ENCODE measurements at places on chromosomes 1 and 21.

DNA sequence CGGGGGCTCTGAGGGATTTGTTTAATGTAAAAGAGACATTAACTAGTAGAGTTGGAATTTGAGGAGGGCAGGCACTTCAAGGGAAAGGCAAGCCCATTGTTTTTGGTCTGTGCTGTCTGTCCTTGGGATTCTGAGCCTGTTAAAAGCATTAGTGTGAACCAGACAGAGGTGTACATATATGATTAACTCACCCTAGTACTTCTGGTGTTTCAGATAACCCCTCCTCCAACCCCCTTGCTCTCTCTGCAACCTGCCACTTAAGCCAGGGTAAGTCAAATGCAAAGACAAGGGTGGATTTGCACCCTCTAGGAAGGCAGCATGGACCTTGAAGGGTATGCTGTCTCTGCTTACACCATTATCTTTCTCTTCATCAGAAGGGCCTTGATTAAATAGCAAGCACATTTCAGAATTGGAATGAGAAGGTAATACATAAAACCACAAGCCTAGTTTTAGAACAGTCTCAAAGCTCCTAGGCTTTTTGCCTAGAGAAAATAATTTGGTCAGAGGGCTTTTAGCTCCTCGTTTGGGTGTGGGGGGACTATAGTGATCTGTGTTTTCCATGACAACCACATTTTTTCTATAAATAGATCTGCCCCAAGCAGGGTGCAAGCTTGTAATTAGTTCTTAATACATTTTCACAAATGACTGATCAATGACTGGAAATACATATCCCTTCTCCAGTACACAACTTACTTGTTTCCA is 120.7 kb upstream of the SGIP1 start:
- no peak for DNase-seq

DNA sequence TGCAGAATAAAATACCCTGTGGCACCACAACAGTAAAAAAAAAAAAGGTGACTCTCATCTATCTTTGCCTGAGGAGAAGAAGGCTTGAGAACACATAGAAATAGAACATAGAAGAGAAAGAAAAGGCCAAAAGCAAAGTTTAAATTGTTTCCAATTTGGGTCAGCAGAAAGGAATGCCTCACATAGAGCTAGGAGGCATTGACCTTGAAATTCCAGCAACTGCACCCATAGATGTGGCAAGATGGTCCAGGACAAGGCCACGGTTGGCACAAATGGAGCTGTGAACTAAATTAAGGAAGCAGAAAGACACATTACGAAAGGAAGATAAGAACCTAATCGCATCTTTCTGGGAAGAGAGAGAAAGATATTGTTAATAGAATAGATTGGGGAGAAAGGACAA is 588.3 kb downstream of the LMO4 start:
- DNase-seq = peak; percentile 29

DNA sequence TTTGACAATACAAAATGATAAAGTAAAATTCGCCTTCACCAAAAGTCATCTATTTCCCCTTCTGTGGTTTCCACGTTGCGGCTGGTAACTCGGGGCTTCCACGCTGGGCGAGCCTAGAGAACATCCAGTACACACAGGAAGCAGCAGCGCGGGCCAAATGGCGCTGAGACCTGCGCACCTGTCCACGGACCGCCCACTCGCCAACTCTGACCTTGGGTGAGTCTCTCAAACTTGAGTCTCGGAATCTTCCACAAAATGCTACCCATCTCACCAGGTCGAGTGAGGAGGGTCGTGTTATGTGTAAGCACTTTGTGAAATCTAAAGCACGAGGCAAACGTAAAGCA is 820 bp upstream of the TTF2 start:
- DNase-seq = no peak

- DNase-seq = no peak
Measured at GRCh38 chr1:234589064-234589800, 20.7 kb downstream of the IRF2BP2 start.

DNA sequence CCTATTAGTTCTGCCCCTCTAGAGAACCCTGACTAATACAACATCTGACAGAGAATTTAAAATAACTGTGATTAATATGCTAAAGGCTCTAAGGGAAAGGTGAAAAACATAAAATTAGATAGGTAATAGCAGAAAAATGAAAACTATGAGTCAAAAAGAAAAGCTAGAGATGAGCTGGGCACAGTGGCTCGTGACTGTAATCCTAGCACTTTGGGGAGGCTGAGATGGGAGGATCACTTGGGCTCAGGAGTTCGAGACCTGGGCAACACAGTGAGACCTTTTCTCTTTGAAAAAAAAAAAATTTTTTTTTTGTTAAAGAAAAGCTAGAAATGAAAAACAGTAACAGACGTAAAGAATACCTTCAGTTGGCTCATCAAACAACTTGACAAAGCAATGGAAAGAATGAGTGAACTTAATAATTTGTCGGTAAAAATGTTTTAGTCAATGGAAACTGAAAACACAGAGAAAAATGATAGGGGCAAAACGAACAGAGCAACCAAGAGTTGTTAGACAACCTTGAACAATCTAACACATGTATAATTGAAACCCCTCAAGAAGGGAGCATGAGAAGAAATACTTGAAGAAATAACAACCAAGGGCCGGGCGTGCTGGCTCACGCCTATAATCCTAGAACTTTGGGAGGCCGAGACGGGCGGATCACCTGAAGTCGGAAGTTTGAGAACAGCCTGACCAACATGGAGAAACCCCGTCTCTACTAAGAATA is 132.9 kb upstream of the GFI1 start:
- no peak for DNase-seq

GRCh38 chr1:28273216-28273860 is 14.0 kb downstream of the SESN2 start:
- DNase-seq = no peak

- no peak for DNase-seq
Measured at GRCh38 chr1:109873278-109874175, 37.1 kb upstream of the CSF1 start.

DNA sequence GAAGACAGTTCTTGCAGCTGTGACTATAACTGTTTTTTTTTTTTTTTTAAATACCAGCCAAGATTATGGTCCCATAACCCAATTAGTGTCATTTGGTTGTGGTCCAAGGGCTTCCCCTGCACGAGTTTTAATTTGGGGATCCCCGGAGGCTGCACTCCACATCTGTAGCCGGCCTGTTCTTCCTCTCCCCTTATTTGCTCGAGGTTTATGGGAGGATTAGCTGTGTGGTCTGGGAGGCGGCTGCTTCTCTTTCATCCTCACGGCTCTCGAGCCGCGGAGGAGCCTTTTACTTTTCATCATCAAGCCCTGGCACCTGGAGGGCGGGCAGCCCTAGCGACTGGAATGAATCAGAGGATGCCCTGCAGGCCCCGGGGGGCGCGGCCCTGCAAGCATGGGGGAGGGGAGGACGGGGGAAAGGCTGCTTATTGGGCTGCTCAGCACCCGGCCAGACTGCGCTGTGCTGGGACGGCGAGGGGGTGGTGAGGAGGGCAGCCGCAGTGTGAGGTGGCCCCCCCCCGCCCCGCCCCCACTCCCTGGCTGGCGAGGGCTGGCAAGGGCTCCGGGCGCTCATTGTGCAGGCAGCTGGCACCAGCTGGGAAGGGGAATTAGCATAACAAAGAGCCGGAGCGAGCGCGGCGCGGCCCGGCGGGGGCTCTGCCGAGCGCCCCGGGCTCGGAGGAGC is 18.5 kb downstream of the SERTAD4 start:
- no peak for DNase-seq

DNA sequence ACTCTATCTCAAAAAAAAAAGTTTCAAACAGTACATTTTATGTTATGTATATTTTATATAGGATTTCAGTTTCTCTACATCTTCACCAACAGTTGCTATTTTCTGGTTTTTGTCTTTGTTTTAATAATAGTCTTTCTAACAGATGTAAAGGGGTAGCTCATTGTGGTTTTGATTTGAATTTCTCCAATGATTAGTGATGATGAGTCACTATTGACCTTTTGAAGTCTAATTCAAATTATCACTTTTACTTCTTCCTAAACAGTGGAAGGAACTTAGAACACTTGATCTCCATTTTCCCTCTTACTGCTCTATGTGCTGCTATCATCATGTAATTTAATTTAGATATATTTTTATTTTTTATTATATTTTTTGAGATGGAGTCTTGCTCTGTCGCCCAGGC is 31.7 kb upstream of the SHCBP1L start:
- DNase-seq = no peak

GRCh38 chr1:248243204-248243603 is 12.0 kb downstream of the OR2M4 start:
- peak; percentile 5 for DNase-seq

DNA sequence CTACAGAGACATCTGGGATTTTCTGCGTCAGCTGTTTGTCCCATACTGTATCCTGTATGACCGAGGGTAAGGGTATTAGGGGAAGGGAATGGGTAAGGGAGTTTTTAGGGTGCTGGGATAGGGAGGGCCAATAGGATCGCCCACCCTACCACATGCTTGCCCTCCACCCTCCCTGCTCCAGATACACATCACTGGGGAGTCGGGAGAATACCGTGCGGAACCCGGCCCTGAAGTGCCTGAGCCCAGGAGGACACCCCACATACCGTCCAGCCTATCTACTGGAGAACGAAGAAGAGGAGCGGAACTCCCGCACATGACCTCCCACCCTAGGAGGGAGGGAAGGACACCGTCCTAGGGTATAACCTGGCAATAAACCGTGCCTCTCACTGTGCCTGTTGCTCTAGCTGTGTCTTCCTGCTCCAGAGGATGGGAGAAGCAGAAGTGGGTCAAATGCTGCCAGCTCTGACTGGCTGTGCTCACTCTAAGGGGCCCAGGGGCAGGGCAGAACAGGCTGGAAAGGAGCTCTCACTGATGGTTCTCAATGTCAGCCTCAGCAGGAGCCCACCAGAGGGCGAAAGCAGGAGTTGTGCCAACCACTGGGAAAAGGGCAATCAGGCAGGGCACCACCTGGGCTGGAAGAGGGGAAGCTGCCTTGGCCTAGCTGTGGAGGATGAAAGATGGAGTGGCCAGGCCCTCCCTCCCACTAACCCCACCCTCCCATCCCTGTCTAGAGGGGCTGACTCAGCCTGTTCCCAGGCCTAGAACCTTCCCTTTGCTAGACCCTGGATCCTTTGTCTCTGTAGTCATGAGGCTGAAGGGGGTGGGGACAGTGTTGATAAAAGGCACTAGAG is 440 bp upstream of the LENEP start:
- peak; percentile 49 for DNase-seq

GRCh38 chr1:99548943-99549605 is 96.8 kb upstream of the PALMD start:
- peak; percentile 49 for DNase-seq

DNA sequence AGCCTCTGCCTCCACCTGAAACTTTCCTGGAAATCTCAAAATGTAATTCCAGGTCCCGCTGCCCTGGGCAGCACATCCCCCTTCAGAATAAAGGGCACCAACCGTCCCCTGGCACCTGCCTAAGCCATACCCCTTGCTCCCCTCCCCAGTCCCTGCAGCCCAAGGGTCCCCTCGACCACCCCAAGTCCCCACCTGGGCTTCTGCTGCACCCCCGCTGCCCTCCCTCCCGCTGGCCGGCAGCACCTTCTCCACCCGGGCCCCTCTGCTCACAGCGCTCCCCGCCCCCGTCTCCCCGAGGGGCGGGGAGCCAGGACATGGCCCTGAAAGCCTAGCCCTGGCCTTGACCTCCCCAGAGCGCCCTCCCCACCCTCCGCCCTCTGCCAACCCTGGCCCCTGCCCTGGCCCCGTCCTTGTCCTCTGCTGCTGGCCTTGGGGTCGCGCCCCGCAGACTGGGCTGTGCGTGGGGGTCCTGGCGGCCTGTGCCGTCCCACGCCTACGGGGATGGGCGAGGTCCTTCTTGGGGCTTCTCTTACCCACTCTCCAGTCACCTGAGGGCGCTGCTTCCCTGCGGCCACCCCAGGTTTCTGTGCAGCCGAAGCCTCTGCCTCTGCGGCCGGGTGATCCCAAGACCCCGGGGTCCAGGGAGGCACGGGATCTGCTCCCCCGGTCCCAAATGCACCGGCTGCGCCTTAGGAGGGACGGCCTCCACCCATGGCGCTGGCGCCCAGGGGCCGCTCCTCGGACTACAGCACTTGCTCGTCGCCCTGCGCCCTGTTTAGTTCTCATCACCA is 41.7 kb downstream of the WDR4 start:
- DNase-seq = no peak

DNA sequence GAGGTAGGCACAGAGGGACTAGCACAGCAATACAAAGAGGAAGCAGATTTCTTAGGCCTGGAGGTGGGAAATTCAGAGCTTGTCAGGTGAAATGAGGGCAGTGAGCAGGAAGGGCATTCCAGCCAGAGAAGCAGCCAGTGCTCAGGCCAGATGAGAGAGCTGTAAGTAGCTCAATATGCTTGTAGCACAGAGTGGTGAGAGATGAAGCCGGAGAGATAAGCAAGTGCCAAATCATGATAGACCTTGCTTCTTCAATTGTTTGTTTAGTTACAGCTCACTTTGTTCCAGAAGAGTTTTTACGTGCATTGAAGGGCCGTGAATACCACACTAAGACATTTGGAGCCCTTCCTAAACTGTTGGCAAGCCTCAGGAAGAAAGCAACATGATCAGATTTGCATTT is 42.0 kb upstream of the ADAMTS1 start:
- no peak for DNase-seq

GRCh38 chr1:17745479-17745955 is 9.6 kb upstream of the ACTL8 start:
- no peak for DNase-seq

DNA sequence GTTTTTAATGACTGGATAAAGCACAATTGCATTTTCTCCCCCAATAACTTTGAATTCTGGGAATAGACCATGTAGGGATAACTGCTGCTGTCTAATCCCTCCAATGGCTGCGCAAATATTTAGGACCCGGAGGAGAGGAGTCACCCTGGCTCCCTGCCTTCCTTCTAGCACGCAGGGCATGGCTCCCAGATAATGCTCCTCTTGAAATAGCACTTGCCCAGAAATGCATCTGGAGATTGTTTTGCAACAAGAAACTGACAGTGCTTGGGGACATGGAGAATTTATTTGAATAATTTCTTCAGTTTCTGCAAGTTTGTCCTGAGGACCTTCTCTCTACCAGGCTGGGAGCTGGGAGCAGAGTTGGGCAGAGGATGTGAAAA is 83.5 kb downstream of the MAN1C1 start:
- DNase-seq = peak; percentile 76

- DNase-seq = no peak
Measured at GRCh38 chr1:211261229-211261628, 2.1 kb downstream of the RCOR3 start.

DNA sequence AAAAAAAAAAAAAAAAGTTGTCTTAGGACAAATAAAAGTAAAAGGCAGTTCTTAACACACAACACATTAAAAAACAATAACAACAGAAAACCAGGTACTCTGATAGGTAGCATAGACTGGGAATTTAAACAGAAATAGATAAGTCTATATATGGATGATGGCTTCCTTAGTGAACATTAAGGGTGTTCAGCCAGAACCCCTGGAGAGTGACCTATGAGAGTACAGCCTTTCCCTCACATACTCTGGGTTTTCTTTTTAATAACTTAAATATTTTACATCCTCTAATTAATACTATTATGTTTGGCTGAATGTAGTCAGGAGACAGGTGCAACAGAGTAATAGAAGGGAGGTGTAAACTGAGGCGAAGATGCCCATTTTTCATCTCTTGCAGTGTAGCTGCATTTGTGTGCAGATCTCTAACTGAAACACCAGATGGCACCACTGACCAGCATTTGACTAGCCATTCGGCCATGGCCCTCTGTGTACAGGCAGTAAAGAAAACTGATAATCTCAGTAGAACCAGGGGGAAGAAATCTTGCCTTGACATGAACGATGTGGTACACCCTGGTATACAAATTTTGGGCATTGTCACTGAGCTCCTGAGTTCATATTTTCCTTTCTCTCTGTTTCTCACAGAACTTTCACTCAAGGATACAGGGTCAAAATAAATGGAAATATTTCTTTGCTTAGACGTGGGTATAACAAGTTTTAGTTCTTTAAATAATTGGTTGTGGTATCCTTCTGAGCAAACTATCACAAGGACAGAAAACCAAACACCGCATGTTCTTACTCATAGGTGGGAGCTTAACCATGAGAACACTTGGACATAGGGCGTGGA is 7.6 kb downstream of the TTF2 start:
- peak; percentile 63 for DNase-seq

All from fibroblast of skin of scalp (primary cell).